Left lung (tissue), 14 donors: ENCODE measurements at places on chromosomes 5 and 9. TPM values are rescaled to one million over a fixed set of nuclear protein-coding genes. Genes with fewer than 3 reads are reported as not detected.

- no peak for DNase-seq
These were observed 5.1 kb downstream of the SNX30 start for GRCh38 chr9:112755675-112756074.

DNA sequence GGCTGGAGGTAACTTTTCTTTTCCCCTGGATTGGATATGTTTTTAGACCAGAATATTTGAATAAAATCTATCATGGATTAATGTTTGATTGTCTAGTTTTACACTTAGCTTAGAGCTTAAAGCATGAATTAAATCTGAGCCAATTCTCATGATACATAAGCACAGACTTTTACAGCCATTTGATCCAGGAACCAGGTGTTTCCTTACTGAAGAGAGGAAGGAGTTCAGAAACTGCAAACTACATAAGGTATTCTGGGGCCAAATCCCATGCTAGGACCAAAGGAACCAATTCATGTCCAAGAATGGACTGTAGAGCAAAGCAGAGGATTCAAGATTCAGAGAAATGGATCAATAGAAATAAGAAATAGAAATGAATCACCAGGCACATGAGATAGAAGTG lies 360.4 kb upstream of the ZNF608 start:
- DNase-seq = peak; percentile 5

DNA sequence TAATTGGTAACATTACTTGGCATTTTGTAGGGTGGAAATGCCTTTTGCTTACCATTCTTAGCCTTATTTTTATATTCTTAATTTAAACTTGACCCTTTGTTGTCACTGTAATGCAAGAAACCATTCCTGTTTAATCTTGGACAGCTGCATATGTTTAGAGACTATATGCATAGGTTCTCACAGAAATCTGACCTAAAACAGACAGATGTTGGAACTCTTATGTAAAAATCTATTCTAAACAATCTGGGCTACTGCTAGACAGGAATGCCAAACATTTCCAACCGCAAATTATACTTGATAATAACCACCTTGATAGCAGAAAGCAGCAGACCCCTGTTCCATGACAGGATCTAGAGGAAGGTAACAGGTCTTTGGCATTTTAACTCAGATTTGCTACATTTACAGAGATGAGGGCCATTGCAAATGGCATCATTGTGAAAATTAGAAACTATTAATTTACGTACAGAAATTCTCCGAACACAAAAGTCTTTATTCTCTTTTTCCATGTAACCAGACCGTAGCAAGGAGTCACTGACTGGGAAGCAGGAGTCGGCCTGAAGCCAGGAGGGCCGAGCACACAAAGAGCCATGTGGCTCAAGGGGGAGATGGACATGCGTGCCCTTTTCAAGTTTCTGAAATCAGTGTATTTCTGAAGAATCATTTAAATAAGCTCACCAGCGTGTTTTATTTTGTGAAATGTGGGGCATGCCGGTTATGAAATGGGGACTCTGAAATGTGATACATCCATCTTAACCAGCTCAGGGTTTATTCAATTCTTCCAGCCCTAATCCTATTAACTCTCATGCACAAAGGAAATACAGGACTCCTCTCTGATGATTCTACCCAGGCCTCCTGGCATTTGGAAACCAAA lies 139.3 kb downstream of the AOPEP start:
- DNase-seq = no peak

- DNase-seq = no peak
These were observed 22.1 kb downstream of the LRRC19 start for GRCh38 chr9:26983340-26983739.

GRCh38 chr9:124774129-124774978 lies 2.6 kb upstream of the OLFML2A start:
- DNase-seq = peak; percentile 89

- DNase-seq = no peak
These were observed 115.4 kb downstream of the EHMT1 start for GRCh38 chr9:137734181-137734580.

DNA sequence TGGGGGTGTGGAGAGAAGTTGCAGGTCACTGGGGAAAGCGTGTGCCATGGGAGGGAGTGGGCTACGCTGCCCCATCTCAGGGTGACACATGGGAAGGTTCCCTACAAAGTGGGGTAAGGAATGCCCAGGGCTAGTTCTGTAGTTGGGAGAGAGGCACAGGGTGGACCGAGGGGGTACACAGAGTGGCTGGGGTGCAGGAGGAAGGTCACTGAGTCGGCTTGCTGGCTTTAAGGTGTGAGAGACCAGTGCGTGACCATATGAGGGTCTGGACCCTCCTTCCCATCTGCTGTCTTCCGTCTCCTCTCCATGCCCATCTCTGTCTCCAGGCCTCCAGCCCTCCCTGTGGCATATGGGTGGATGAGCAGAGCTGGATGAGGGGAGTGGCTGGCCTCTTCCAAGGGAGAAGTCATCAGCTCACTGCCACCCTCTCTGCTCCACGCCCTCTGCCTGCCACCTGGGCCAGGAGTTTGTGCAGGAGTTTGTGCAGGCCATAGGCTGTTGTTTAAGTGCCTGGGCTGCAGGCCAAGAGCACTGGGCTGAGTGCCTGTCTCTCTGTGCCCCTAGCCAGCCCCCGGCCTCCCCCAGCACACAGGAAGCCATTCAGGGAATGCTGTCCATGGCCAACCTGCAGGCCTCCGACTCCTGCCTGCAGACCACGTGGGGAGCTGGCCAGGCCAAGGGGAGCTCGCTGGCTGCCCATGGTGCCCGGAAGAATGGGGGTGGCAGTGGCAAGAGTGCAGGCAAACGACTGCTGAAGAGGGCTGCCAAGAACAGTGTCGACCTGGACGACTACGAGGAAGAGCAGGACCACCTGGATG lies 96.8 kb downstream of the PHF2 start:
- DNase-seq = no peak

- DNase-seq = no peak
These were observed 6.2 kb upstream of the FCHSD1 start for GRCh38 chr5:141657404-141657803.

- no peak for DNase-seq
These were observed 93.9 kb downstream of the SETX start for GRCh38 chr9:132260846-132261245.

- no peak for DNase-seq
These were observed 26.4 kb upstream of the FKTN start for GRCh38 chr9:105531530-105531929.

DIPK1B gene
- 28.2 TPM for polyA plus RNA-seq

PDLIM4 gene
- 9.9 TPM for polyA plus RNA-seq

IFNB1 gene
- not detected for polyA plus RNA-seq

OSTF1 gene
- 58.5 TPM for polyA plus RNA-seq

ETF1 gene
- 79.4 TPM for polyA plus RNA-seq

BNC2 gene
- polyA plus RNA-seq = 12.9 TPM

NME5 gene
- polyA plus RNA-seq = 8.7 TPM
